MCF 10A (cell line): ENCODE measurements at places on chromosomes 7 and 10. TPM values are rescaled to one million over a fixed set of nuclear protein-coding genes. Genes with fewer than 3 reads are reported as not detected.

- peaks cover 14% of the 10 kb centered on the region for H3K4me1 ChIP-seq
- peak overlapping the region; percentile 87 for H3K4me3 ChIP-seq
- peaks cover 12% of the 10 kb centered on the region for H3K36me3 ChIP-seq
- H3K27me3 ChIP-seq = no peaks in the 10 kb centered on the region
- H3K27ac ChIP-seq = no peak overlapping the region
- no peak for DNase-seq
Observed at GRCh38 chr7:140671966-140672365, 779 bp upstream of the ADCK2 start.

DNA sequence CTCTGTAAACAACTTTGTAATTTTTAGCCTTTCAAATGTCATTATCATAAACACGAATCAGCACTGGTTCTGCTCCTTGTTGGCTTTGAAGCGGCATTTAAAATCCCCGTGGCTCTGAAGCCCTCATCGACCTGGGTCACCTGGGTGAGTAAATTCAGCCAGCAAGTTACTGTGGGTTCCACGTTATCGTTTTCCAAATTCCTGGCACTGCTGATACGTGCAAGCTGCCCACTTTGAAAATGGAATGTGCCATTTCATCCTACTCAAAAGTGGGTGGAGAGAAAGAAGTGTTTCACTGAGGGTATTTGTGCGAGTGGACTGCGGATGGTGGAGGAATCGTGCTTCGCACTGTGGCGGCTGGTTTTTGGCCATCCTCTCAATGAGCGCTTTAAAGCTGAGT, 281.7 kb downstream of the KLF6 start:
- peaks cover 8% of the 10 kb centered on the region for H3K4me1 ChIP-seq
- H3K36me3 ChIP-seq = peaks cover 6% of the 10 kb centered on the region
- no peaks in the 10 kb centered on the region for H3K27me3 ChIP-seq
- no peak overlapping the region for H3K27ac ChIP-seq
- no peak overlapping the region for H3K4me3 ChIP-seq

- H3K4me3 ChIP-seq = no peak overlapping the region
- peaks cover 26% of the 10 kb centered on the region for H3K27me3 ChIP-seq
- H3K27ac ChIP-seq = no peak overlapping the region
- H3K36me3 ChIP-seq = peaks cover 5% of the 10 kb centered on the region
- DNase-seq = peak; percentile 11
Observed at GRCh38 chr7:15891151-15891881, 204.8 kb upstream of the MEOX2 start.

GRCh38 chr10:22630234-22631174, 83.9 kb downstream of the PIP4K2A start:
- H3K36me3 ChIP-seq = no peaks in the 10 kb centered on the region
- H3K27me3 ChIP-seq = no peaks in the 10 kb centered on the region
- DNase-seq = peak; percentile 47

GRCh38 chr7:144057954-144058353, 9.2 kb downstream of the OR2A5 start:
- H3K36me3 ChIP-seq = no peaks in the 10 kb centered on the region
- peaks cover 33% of the 10 kb centered on the region for H3K27me3 ChIP-seq
- H3K4me3 ChIP-seq = no peak overlapping the region
- no peaks in the 10 kb centered on the region for H3K4me1 ChIP-seq
- peak; percentile 63 for DNase-seq

DNA sequence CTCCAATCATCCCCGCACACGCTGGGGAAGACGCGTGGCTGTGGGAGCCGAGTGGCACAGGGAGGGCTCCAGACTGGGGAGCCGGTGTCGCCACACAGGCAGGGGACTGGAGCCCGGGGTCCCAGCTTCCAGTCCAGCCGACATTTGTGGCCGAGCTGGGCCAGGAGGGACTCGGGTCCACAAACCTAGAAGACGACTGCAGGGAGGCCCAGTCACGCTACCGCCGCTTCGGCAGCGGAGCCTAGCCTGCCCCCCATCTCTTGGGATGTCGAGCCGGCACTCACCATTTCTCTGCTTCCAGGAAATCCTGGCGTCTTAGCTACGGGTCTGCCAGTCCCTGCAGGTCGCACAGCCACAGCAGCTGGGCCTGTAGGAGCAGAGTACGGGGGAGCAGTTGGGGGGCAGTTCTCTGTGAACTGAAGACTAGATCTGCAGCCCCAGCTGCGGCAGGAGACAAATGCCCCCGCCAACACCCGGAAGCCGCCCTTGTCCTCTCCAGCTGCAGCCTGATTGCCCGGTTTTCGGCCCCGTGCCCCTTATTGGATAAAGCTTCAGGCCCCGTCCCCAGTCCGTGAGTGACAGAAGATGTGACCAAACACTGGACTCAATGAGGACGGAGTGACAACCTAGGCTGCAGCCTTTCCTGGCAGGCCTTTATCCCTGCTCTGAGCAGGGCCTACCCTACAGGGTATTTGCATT, 270.7 kb downstream of the ZNF33B start:
- DNase-seq = no peak
- no peaks in the 10 kb centered on the region for H3K27me3 ChIP-seq
- peak overlapping the region; percentile 57 for H3K4me3 ChIP-seq
- H3K27ac ChIP-seq = no peak overlapping the region
- H3K36me3 ChIP-seq = no peaks in the 10 kb centered on the region
- H3K4me1 ChIP-seq = no peaks in the 10 kb centered on the region

- H3K36me3 ChIP-seq = peaks cover 22% of the 10 kb centered on the region
- peaks cover 16% of the 10 kb centered on the region for H3K4me1 ChIP-seq
- H3K4me3 ChIP-seq = peak overlapping the region; percentile 65
- DNase-seq = no peak
Observed at GRCh38 chr10:69407621-69408301, 9.0 kb downstream of the TACR2 start.

- H3K4me1 ChIP-seq = peaks cover 24% of the 10 kb centered on the region
- H3K4me3 ChIP-seq = peak overlapping the region; percentile 20
- DNase-seq = no peak
- peak overlapping the region; percentile 46 for H3K27ac ChIP-seq
Observed at GRCh38 chr7:123751821-123752220, 3.0 kb upstream of the WASL start.

- H3K27me3 ChIP-seq = peaks cover 13% of the 10 kb centered on the region
- H3K27ac ChIP-seq = no peak overlapping the region
- H3K4me3 ChIP-seq = no peak overlapping the region
- DNase-seq = no peak
Observed at GRCh38 chr10:70784471-70784870, 706 bp downstream of the TBATA start.

- H3K27ac ChIP-seq = no peak overlapping the region
- H3K27me3 ChIP-seq = no peaks in the 10 kb centered on the region
- peaks cover 19% of the 10 kb centered on the region for H3K4me1 ChIP-seq
- no peak for DNase-seq
Observed at GRCh38 chr7:151742713-151743480, 134.0 kb downstream of the PRKAG2 start.

- peaks cover 21% of the 10 kb centered on the region for H3K36me3 ChIP-seq
- H3K4me1 ChIP-seq = peaks cover 50% of the 10 kb centered on the region
- no peak overlapping the region for H3K4me3 ChIP-seq
Observed at GRCh38 chr10:102773986-102774385, 30.2 kb downstream of the WBP1L start.

The ASIC3 gene
- total RNA-seq = 3.9 and 8.8 TPM in 2 replicates
